Neural crest cell (in vitro differentiated cells): ENCODE measurements at places on chromosomes 1 and 21. TPM values are rescaled to one million over a fixed set of nuclear protein-coding genes. Genes with fewer than 3 reads are reported as not detected.

GRCh38 chr1:11877074-11877473 is 18.3 kb upstream of the NPPB start:
- peak overlapping the region; percentile 93 for H3K27ac ChIP-seq
- H3K27me3 ChIP-seq = peaks cover 9% of the 10 kb centered on the region
- peaks cover 13% of the 10 kb centered on the region for H3K4me1 ChIP-seq
- no peak for DNase-seq
- H3K36me3 ChIP-seq = no peaks in the 10 kb centered on the region
- no peak overlapping the region for H3K4me3 ChIP-seq

Gene VWA1
- 8.9 and 9.6 TPM in 2 replicates for total RNA-seq

DNA sequence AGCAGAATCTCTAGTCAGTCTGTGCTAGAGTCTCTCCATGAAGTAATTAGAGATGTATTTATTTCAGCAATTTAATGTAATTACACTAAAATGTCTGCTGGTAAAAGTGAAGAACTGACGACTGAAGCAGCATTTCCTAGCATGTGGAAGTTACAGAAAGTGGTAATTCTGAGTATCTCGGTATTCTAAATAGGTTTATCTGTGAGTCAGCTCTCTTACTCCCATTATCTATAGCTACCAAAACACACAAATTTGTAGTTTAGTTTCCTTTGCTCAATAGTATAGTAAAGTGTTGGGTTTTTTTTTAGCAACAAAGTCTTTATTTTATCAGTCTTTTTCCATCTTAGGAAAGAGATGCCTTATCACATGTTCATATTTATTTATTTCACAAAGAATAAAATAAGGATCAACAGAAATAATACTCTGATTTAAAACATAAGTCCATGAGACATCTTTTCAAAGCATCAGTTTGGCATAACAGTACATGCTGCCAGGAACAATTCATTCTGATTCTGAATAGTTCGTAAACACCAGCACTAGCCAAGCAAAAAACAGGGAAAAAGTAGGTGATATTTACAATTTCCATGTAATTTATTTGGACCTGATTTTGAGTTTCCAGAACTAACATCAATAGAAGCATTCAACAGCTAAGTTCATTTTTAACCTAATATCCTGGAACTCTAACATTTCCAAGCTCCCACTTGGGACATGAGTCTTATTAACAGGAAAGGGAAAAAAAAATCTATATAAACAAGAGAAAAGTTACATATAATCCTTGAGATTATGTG is 76.3 kb downstream of the KCNT2 start:
- no peak overlapping the region for H3K27ac ChIP-seq
- H3K27me3 ChIP-seq = no peaks in the 10 kb centered on the region
- no peaks in the 10 kb centered on the region for H3K4me1 ChIP-seq
- DNase-seq = no peak
- H3K36me3 ChIP-seq = peaks cover 33% of the 10 kb centered on the region
- H3K4me3 ChIP-seq = no peak overlapping the region

DNA sequence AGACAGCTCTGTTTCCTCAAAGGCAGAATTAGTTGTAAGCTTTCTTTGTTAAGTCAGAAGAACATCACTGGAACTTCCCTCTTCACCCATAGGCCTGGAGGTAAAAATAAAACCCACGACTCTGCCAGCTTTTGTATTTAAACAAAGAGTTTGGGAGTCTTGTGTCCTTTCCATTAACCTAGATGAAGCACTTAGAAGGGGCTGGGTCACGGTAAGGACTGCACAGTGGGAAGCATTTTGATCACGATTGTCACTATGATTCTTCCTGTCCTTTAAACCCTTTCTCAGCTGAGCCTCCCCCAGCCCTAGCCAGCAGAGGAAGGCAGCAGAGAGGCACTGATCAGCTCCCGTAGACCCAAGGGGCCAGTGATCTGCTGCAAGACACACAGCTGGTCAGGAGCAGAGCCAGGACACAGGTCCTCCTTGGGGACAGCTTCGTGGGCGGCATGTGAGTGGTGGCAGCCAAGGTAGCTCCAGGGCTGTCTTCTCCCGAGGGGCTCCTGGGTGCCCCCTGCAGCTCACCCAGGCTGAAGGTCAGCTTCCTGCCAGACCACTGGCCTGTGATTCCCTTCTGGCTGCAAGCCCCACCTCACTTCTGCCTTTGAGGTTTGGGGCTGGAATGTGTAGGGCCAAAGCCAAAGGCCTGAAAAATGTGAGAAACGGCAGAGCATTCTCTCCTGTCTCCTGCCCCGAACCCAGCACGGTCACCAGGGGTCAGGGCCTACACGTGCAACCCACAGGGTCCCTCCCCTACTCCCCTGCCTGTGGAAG is 4.0 kb upstream of the LAPTM5 start:
- no peaks in the 10 kb centered on the region for H3K27me3 ChIP-seq
- no peaks in the 10 kb centered on the region for H3K36me3 ChIP-seq
- peaks cover 62% of the 10 kb centered on the region for H3K4me1 ChIP-seq

Gene FLAD1
- 76.3 and 81.9 TPM in 2 replicates for total RNA-seq

GRCh38 chr1:12309783-12310742 is 80.2 kb downstream of the VPS13D start:
- no peaks in the 10 kb centered on the region for H3K27me3 ChIP-seq
- DNase-seq = no peak
- peaks cover 33% of the 10 kb centered on the region for H3K36me3 ChIP-seq
- no peak overlapping the region for H3K27ac ChIP-seq
- no peak overlapping the region for H3K4me3 ChIP-seq

DNA sequence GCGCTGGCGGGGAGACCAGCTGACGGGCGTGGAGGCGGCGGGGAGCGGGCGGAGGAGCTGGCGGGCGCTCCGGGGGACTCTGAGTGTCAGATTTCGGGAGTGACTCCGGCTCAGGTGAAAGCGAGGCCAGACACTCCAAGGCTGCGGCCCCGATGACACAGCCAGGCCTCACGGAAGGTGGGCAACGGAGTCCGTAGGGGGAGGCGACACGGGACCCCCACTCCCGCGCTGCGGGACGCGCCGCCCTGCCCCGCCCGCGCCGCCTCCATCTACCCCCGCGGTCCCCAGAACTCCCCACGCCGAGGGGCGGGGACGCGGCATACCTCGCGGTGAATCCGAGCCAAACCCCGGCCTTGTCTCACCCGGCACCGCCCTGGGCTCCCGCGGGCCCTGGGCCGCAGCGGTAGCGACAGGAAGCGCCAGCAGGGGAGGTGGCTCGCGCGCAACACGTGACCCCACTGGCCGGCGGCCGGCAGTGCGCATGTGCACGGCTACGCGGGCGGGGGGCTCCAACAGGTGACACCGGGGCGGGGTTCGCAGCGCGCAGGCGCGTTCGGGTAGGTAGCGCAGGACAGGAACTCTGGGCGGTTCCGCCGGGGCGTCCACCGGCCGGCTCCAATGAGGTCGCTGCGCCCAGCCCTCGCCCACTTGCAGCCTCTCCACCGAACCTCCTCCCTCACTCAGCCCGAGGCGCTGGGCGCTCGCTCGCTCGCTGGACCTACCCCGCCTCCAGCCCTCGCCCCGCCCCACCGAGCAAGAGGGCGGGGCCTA is at the start of gene CC2D1B:
Gene CC2D1B (minus strand): TSS at position 460 of the 771 bp plus-strand sequence. CDS start 1,585 bp downstream, outside the sequence.
- H3K4me1 ChIP-seq = peaks cover 48% of the 10 kb centered on the region
- H3K27ac ChIP-seq = peak within 1 kb of the TSS; percentile 97
- H3K4me3 ChIP-seq = peak within 1 kb of the TSS; percentile 98
- peak; percentile 98 for DNase-seq
- H3K36me3 ChIP-seq = peaks cover 10% of the 10 kb centered on the region

- H3K36me3 ChIP-seq = no peaks in the 10 kb centered on the region
- peaks cover 13% of the 10 kb centered on the region for H3K27me3 ChIP-seq
- no peak overlapping the region for H3K4me3 ChIP-seq
- no peak for DNase-seq
Measured at GRCh38 chr1:30618335-30618747, 105.0 kb downstream of the MATN1 start.
